B cell (primary cell): ENCODE measurements at places on chromosomes 1 and 21.
A peak's percentile ranks its signal among the peaks of the same experiment; 100 is the strongest.

DNA sequence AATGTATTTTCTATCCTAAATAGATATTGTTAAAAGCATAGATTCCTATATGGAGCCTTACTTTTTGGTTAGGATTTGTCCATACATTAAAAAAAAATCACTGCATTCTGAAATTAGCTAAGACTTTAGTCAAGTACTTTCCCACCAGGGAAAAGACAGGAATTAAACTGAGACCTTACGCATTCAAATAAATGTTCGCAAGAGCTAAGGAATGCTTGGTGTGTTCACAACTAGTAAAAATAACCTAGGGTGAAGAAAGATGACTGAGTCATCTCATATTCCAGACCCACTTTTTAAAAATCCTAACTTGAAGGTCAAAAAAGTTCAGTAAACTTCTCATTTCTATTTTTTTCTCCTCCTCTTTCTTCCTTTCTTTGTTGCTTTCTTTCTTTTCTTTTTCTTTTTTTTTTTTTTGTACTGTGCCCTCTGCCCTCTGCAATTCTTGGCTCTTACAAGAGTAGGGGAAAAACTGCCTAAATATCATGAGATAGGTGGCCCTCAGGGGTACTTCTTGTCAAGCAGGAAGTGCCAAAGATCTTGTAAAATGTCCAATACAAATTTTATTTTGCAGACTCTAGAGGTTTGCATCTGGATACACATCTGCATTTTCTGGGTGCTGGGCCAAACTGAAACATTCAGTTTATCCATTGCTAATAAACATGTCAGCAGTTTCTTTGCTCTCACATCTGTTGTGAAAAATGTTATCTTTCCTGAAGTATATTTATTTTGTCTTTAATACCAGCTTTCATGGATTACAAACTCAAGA is 121.4 kb upstream of the GORAB start:
- no peak for DNase-seq

DNA sequence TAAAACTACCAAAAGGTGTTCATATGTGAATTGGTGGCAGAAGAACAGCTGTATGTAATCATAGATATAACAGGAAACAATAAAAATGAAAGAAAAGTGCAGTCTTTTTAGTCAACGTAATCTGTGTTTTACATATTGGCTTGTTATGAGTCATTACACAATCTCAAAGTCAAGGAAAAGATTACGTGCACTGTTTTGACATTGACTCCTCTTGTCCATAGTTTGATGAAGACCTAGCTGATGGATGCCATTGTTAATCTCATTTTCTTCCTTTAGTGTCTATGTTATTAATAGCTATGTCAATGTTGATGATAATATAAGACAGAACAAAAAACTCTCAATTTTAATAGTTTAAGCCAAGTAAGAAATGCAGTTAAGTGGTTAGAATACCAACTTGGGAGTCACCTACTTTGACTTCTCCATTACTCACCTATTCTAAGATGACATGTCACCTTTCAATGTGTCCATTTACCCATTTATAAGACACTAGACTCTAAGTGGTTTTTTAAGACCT is 84.5 kb upstream of the SAMSN1 start:
- DNase-seq = no peak

DNA sequence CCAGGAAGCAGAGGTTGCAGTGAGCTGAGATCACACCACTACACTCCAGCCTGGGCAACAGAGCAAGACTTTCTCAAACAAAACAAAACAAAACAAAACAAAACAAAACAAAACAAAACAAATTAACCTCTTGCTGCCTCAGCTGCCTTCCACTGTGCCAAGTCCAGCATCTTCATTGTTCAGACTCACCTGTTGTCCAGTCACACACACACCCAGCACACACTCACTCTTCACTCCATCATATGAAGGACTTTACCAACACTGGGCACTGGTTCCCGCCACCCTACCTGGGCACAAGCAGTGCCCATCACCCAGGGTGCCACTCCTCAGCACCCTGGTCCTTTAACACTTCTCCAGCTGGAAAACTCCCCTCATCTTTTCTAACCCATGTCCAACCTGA is 14.6 kb downstream of the PYCR2 start:
- DNase-seq = no peak

DNA sequence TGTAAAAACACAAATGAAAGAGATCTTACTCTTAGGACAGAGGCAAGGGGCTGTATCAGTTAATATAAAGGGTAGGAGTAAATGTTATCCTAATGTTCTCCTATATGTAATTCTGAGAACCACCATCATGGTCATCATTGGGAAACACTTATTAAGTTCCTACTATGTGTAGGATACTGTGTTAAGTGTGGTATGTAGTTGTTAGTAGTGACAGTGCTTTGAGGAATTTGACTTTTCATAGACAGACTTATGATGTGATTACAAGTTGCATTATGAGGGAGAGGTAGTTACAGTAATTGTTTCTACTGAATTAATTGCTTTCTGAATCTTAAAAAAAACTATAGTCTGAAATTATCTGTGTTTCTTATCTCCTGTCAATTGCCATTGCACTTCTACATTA is 51.8 kb upstream of the PGD start:
- DNase-seq = no peak

DNA sequence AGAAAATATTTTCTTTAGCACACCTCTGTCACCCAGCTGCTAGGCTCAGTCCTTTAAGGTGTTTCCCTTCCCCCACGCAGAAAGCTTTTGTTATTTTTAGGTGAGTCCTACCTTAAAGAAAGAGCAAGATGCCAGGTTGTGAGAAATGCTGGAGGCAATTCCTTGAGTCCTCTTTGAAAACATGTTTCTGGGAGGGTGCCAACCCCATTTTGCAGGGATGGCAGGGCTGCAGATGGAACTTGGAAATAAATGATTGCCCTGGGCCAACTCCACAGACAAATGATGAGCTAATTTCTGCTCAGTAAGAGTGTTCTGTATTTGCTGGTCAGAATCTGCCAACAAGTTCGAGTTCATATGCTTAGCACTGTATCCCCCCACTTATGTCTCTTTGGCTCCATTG is 119.2 kb upstream of the RAB3GAP2 start:
- DNase-seq = no peak

DNA sequence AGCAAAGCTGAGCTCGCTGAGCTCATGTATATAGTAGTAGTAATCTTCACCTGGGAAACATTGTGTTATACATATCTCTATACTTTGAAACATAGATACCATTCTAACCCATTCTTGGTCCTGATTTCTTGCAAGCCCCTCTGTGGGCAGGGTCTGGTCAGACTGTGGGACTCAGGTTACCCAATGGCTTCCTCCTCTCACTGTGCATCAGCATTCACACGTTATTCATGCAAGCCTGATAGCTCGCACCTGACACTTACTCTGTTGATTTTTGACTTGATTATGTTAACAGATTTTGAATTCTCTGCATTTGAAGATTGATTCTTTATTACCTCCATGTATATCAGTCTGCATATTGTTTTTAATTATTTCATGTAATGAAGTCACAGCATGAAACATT is 1.3 kb downstream of the GBP7 start:
- no peak for DNase-seq

- no peak for DNase-seq
Observed at GRCh38 chr1:224783006-224783651, 146.3 kb upstream of the DNAH14 start.

GRCh38 chr1:47727697-47728085 is 269.5 kb downstream of the TRABD2B start:
- DNase-seq = no peak

- DNase-seq = no peak
Observed at GRCh38 chr21:39010629-39011404, 172.4 kb downstream of the PSMG1 start.

DNA sequence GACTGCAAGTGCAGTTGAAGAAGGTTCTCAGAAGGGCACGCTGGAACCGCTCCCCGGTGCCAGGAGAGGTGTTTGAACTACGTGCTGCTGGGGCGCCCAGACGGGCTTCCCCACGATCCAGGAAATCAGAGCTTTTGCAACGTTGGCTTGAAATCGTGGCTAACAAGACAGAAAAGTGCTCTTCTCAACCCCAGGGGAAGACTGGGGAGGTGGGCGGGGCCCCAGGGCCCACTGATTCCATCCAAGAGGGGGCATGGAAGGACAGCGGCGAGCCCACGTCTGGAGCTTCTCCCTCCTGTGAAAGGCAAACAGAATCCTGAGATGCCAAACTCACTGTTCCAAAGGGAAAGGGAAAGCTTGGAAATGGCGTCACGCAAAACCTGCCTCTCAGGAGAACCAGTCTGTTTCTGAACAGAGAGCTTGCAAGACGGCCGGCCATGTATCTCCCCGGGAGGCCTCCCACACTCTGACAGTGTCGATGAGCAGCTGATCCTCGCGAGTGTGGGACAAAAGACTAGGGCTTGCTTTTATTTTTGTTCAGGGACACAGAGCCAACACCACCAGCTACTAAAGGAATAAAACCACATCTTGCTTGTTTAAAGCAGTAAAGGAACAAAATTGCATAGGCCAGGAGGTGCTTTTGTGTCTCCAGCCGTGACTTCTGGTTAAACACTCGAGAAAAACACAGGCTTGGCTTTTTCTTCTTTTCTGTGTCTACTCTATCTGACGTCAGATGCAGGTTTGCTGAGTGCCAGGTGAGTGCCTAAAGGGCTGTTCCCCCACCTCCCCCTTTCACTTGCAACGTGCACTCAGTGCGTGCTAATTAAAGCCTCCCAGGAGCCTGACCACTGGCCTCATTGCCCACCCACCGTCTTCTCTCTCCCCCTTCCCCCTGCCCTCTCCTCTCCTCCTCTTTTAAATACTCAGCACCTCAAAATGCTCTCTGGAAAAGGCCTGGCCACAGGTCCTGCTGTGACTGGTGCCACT is 41.5 kb downstream of the LRRC3 start:
- no peak for DNase-seq

- no peak for DNase-seq
Observed at GRCh38 chr1:226584164-226584563, 35.6 kb downstream of the STUM start.

DNA sequence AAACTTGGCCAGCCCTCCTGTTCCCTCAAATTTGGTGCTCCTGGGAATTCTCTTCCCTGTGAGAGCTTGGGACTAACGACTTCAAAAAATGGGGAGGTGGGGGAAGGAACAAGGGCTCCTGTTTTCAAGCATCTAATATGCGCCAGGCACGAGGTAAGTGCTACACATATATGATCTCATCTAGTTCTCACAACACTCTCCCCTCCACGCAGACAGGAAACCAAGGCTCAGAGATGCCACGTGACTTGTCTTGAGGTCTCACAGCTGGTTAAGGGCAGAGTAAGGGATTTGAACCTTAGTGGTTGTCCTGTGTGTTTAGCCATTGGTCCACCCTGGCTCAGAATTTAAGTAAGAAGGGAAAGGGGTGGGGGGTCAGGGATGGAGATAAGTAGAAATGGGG is 125.9 kb downstream of the DMRTB1 start:
- DNase-seq = no peak

DNA sequence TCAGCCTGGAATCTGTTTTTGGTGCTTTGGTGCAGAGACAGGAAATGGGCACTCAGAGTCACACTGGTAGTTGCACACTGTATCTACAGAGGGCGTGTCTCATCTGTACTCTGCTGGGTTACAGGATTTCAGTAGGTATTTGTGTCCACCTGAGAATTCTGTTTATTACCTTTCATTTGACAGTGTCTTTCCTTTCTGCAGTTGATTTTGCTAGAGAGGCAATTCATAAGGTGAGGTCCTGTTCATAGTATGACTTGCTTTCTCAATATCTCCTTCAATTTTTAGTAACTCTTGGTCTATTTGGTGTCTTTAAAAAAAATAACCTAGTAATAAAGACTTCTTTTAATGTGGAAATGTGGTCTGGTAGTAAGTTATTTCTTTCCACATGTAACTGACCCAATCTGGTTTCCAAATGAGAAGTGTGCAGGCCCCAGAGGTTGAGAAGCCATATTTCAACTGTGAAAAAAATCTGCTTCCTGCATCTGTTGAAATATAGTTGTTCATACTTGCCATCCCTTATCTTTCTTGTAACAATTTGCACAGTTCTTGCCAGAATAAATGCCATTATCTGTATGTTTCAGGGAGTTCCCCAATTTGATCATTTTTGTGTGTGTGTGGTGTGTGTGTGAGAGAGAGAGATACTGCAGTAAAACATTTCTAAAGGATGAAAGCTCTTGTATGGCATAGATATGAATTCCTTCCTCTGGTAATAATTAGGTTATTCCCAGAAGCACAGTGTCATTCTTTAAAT is 78.4 kb upstream of the DNAJC6 start:
- DNase-seq = no peak

DNA sequence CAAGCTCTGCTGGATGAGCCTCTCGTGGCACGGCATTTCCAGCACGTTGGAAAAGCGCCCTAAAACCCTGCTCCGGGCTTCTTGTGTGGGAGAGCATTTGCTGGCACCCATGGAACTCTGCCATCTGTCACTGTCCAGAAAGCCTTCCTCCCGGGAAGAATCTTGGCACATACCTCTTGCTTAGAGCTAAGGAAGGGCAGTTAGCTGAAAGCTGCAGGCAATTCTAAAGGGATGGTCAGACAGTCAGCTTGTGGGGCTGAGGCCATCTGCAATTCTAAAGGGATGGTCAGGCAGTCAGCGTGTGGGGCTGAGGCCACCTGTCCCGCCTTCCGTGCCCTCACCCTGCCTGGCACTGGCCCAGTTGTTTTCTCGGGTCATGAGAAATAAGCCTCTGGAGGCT is 139.0 kb upstream of the TMEM51 start:
- DNase-seq = no peak

DNA sequence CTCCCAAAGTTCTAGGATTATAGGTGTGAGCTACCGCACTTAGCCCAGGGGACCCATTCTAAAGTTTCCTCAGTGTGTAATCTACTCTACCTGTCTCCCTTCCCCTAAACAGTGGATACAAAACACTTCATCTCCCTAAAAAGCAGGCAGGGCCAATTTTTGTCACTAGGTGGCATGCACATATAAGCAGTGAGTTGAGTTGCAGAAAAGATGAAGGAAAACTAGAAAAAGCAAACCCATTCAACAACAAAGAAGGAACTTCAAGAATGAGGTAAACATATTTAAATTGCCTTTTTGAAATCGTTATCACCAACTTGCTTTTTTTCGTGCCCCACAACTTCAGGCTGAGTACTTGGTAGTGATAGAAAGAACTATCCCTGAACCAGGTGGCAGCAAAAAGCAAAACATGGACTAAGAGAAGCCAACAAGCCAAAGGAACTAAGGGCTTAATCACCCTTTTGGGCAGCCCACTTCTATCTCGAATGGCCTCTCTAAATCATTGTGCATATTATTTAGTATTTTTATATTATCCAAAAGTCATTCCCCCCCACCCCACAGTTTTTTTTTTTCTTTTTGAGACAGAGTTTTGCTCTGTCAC is 19.7 kb upstream of the ALDH9A1 start:
- DNase-seq = peak; percentile 59

DNA sequence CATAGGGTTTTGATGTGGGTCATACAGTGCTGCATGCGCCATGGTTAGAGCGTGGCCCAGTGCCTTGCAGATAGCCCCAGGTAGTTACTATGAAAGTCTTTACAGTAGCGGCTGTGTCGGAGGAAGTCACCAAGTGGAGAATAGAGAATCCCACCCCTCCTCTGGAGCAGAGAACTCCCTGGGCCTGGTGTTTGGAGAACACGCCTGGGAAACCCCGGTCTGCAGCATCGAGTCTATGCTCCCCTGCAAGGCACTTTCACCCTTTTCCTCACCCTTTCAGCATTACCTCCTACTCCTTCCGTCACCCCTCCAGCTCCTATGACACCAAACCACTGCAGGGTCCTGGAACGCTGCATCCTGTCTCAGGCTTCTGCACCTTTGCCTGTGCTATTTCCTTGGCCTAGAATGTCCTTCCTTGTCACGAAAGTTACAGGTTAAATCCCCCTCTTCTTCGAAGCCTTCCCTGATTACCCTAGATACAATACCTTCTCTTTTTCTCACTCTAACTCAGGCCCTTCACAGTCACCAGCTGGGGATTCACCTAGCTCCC is 2.7 kb upstream of the SLC1A7 start:
- DNase-seq = no peak
